ENCODE measurements at places on chromosomes 4 and X. TPM values are rescaled to one million over a fixed set of nuclear protein-coding genes. Genes with fewer than 3 reads are reported as not detected.

DNA sequence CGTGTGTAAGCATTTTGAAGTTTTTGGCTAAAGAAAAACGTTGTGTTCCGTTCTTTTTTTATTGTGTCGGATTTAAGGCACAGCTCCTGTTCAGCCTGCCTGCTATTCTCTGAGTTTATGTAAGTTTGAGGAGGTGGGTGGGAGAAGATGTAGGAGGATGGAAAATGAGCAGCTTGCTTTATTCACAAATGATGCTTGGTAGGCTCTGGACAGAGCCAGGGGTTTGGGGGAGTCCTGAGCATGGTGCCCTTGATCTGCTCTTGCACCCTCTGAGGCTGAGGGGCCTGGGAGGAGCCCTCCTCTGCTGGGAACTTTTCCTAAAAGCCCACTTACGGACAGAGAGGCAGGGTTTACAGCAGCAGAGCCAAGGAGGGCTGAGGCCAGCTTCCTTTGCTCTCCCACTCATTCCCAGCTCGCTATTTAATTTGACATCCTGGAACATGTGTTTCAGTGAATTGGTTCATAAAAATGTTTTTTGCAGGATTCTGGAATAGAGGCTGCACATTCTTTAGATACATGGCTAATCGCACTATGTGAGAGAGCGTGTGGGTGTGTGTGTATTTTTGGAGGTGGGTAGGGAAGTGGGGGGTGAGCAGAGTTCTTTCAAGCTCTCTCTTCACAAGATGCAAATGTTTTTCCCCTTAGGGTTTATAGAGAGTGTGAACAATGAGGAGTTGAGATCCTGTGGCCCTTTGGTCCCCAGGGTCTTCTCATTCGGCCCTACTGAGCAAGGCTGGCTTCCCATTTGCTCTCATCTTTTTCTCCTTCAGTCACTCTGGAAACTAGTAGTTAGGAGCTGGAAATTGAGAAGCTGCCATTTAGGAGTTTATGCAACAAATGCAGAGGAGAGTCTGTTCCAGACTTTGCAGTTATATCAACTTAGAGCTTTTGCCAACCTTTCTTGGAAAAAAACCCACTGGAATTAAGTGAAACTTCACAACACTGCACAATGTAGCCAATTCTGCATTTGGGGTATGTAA lies 32.1 kb downstream of the TMEM131L start:
- H3K36me3 ChIP-seq = no peaks in the 10 kb centered on the region
- no peaks in the 10 kb centered on the region for H3K27me3 ChIP-seq
- no peak for DNase-seq
- peaks cover 59% of the 10 kb centered on the region for H3K4me1 ChIP-seq
- H3K4me3 ChIP-seq = no peak overlapping the region
- H3K27ac ChIP-seq = no peak overlapping the region

DNA sequence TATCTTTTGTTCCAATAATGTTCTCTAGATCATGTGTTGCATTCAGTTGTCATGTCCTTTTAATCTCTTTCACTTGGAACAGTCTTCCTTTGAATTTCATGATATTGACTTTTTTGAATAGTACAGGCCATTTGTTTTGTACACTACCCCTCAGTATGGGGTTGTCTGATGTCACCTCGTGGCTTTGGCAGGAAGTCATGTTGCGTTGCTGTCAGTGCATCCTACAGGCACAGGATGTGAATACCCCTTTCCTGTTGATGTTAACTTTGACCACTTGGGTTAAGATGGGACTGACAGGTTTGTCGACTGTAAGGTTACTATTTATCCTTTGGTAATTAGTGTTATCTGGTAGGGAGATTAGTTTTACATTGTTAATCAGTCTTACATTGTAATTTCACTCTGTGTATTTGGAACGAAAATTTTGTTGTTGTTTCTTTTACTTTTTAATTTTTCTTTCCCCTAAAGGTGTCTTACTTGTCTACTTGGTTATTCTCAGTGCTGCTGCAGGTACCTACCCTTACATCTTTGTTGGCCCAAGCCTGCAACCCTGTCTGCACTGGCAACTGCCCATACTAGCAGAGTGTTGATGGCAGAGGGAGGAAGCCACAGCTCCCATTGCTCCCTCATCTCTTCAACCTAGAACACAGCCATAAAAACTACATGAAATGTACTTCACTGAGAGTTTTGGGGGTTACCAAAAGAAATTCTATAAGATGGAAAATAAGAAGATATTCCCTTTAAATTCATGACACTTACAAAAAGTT lies 14.7 kb upstream of the ATP8A1 start:
- DNase-seq = no peak
- H3K27ac ChIP-seq = no peak overlapping the region
- H3K4me1 ChIP-seq = peaks cover 13% of the 10 kb centered on the region
- H3K36me3 ChIP-seq = no peaks in the 10 kb centered on the region

DNA sequence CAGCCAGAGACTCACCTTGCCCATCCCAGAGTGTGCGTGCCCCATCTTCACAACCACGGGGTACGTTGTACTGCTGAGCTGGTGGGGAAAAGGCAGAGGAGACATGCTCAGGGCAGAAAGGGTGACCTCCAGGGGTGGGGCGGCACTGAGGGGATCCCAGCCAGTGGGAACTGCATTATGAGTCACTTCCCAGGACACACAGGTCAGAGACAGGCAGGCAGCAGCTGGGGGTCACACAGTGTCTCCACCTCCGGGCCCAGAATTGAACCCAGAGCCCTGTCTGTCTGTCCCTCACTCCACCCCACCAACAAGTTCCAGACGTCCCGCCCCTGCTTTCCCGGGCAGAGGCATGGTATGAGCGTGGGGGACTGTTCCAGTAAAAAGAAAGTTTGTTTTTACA lies 4.8 kb upstream of the TIMP1 start:
- H3K4me3 ChIP-seq = no peak overlapping the region
- no peak overlapping the region for H3K27ac ChIP-seq
- no peak for DNase-seq
- peaks cover 31% of the 10 kb centered on the region for H3K4me1 ChIP-seq
- no peaks in the 10 kb centered on the region for H3K27me3 ChIP-seq

DNA sequence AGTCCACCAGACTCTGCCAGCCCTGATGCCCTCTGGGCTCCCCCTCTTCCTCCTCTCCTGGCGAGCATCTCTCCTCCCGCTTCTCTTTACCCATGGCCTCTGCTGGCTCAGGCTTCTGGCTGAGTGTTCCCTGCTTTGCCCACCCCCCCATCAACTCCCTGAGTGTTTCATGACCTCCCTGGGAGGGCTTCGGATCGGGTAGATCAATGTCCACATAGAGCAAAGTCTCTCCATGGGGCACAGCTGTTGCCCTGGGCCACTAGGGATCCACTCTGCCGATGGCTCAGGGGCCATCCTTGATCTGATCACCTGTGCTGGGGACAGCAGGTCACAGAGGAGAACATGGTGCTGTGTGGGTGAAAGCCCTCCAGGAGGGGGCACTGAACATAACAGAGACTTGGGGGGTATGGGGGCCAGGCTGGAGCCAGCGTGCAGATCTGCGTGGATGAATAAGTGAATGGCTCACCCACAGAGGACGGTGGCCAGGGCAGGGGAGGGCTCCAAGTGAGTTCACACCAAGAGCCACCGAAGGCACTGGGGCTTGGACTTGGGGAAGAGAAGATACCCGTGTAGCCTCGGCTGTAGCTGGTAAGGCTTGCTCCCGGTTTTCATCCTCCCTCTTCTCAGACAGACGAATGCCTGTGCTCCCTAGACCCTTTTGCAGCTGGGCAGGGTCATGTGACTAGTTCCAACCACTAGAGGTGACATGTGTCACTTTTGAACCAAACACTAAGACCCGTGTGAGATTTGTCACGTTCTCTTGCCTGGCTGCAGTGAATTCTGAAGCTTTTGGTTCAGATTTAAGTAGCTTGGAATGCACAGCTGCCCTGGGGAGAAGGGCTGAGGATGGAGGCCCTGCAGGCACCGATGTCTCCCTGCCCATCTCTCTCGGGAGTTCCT lies 23.2 kb upstream of the AFAP1 start:
- DNase-seq = no peak
- no peaks in the 10 kb centered on the region for H3K36me3 ChIP-seq
- H3K4me3 ChIP-seq = no peak overlapping the region
- H3K27me3 ChIP-seq = no peaks in the 10 kb centered on the region
- H3K27ac ChIP-seq = peak overlapping the region; percentile 84

DNA sequence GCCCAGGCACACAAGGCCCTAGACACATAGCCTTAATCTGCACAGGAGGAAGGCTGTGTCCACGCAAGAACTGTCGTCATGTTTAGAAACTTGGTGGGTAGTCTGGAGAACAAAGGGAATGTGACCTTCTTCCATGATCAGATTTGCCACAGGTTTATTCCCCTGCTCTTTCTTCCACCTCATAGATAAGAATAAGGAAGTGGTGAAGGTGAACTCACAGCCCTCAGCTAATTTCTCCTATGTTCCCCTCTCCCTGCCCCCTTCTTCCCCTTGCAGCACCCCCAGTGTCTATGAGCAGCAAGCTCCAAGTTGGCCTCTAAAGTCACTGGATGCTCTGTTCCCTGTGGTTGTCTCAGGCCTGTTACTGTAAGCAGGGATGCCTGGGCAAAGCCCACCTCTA lies 39.8 kb upstream of the LAS1L start:
- no peak overlapping the region for H3K27ac ChIP-seq
- DNase-seq = no peak
- H3K36me3 ChIP-seq = no peaks in the 10 kb centered on the region

- H3K27ac ChIP-seq = no peak overlapping the region
- no peaks in the 10 kb centered on the region for H3K27me3 ChIP-seq
- H3K4me1 ChIP-seq = no peaks in the 10 kb centered on the region
- H3K36me3 ChIP-seq = peaks cover 27% of the 10 kb centered on the region
Observed at GRCh38 chr4:127642169-127642568, 9.4 kb downstream of the INTU start.

DNA sequence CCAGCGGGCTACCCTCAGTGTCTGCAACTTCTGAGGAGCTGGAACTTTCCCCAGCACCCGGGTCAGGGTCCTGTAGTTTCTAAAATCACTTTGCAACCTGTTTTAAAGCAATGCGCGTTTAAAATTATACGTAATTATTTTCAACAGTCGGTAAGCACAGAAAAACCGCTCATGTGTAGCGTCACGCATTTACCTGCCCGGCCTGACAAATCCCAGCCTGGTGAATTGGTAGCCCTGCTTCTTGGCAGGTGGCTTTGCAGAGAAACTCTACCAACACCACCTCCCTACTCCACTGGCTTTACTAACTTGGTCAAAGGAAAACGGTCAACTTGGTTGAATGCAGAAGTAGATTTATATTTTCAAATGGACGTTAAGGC lies 640 bp downstream of the BANK1 start:
- H3K27me3 ChIP-seq = peaks cover 3% of the 10 kb centered on the region
- no peak overlapping the region for H3K27ac ChIP-seq
- peak overlapping the region; percentile 69 for H3K4me3 ChIP-seq
- peaks cover 19% of the 10 kb centered on the region for H3K4me1 ChIP-seq
- H3K36me3 ChIP-seq = peaks cover 8% of the 10 kb centered on the region

- no peaks in the 10 kb centered on the region for H3K27me3 ChIP-seq
- no peak for DNase-seq
- no peak overlapping the region for H3K4me3 ChIP-seq
- no peak overlapping the region for H3K27ac ChIP-seq
Observed at GRCh38 chrX:150086371-150086770, 148.1 kb upstream of the EOLA2 start.

DNA sequence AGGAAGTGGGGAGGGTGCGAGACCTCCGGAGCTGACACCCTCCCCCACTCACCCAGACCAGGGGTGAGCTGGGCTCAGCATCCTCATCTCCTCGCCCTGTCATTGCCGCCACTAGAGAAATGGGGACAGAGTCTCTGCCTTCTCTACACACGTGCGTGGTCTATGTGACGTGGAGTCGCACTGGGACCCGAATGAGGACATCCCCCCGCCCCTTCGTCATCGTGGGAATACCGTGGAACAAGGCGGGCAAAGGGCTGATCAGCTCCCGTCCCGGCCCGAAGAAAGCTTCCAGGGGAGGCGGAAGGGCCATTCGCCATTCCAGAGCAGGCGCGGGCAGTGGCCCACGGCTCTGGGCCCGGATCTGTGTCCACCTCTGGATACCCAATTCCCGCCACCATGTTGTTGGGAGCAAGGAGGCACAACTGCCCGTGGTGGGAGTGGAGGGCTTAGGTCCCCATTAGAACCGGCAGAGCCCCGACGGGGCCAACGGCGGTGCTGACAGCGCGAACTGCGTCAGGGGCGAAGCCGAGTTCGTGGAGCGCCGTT lies 12.0 kb downstream of the HMX1 start:
- peaks cover 33% of the 10 kb centered on the region for H3K4me1 ChIP-seq
- peaks cover 99% of the 10 kb centered on the region for H3K27me3 ChIP-seq
- no peak overlapping the region for H3K27ac ChIP-seq
- peak overlapping the region; percentile 34 for H3K4me3 ChIP-seq

DNA sequence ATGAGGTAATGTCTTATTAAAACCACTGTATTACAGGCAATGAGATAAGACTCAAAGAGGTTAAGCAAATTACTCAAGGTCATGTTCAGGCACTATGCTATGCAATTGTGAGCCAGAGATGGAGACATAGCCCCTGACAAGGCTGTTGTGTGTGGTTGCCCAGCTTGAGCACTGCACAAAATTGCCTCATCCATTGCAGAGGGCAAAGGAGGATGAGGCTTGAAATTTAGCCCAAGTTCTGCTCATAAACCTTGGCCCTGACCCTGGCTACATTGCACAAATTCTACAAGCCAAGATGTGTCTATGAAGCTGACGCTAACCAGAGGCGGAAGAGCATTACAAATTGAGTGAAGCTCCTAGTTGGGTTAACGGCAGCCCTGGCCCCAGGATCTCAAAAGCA lies 65.6 kb upstream of the PGM2 start:
- no peak overlapping the region for H3K4me3 ChIP-seq
- no peaks in the 10 kb centered on the region for H3K27me3 ChIP-seq
- H3K4me1 ChIP-seq = peaks cover 12% of the 10 kb centered on the region

- no peaks in the 10 kb centered on the region for H3K27me3 ChIP-seq
- no peak for DNase-seq
- peaks cover 26% of the 10 kb centered on the region for H3K36me3 ChIP-seq
- peak overlapping the region; percentile 35 for H3K27ac ChIP-seq
- H3K4me1 ChIP-seq = peaks cover 27% of the 10 kb centered on the region
- no peak overlapping the region for H3K4me3 ChIP-seq
Observed at GRCh38 chr4:152864361-152864760, 71.8 kb upstream of the FHDC1 start.

Gene C4orf36
- total RNA-seq = 0.73 TPM

Gene ADH1B
- 1.0 TPM for total RNA-seq

Gene NR0B1
- 0.09 TPM for total RNA-seq

Gene NSDHL
- total RNA-seq = 26.1 TPM

Gene RPGR
- 8.5 TPM for total RNA-seq

Gene L1CAM
- 55.2 TPM for total RNA-seq

Gene XAGE1A
- total RNA-seq = not detected

Gene FRAS1
- total RNA-seq = 78.1 TPM

Gene COL4A6
- total RNA-seq = 12.8 TPM
